GM12892 (cell line): ENCODE measurements at places on chromosomes 7 and 10.

DNA sequence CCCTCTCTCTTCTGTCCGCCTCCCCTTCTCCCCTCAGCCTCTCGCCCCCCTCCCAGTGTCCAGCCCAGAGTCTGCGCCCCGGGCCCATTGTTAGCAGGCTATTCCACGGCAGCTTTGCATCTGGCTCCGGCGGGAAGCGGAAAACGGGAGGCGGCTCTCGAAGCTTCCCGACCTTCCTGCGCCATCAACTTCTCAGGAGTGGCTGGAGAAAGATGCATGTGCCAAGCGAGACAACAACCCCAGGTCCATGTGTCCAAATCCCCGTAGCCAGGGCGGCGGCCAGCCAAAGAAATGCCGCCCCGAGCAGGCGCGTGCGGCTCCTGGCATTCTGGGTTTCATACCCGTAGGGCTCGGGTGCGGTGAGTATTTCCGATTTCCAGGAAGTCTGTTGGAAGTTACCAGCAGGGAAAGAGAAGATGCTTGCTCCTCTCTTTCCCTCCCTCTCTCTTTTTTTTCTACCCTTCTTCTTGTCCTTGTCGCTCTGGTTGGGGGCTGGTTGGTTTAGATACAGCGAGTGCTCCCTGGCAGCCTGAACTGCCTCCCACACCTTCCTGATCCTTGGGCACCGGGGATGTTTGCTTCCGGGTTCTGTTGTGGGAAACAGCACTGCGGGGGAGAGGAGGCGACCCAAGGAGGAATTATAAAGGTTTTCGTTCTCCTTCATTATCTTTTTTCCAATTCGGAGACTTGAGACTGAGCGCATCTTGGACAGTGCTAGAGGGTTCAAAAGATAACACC, 1.2 kb upstream of the HOXA2 start:
- no peak for DNase-seq

GRCh38 chr10:3919709-3920308, 134.8 kb upstream of the KLF6 start:
- DNase-seq: no peak

- no peak for DNase-seq
Observed at GRCh38 chr7:11256501-11256900, 282.8 kb downstream of the PHF14 start.

DNA sequence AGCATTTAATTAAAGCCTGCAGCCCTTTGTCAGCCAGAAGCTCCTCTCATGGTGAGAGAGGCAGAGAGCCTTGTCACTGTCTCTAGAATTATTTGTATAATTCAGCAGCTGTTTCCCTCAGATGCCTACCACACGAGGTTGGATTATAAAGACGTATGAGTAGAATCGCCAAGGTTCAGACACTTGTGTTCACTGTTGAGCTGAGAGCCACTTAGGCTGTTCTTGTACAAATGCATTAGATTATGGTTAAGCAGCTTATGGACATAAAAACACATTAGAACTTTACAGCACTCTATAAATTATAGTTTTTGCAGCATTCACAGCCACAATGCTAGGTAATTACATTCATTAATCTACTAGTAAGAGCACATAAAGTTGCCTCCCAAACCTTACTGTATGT, 282.6 kb downstream of the AUTS2 start:
- no peak for DNase-seq

- no peak for DNase-seq
Observed at GRCh38 chr10:109941236-109941862, 18.0 kb upstream of the XPNPEP1 start.
